ENCODE measurements at places on chromosomes 6 and 20. TPM values are rescaled to one million over a fixed set of nuclear protein-coding genes. Genes with fewer than 3 reads are reported as not detected.

GRCh38 chr20:10236540-10237533, 18.2 kb downstream of the SNAP25 start:
- peaks cover 23% of the 10 kb centered on the region for H3K27me3 ChIP-seq
- no peak overlapping the region for H3K27ac ChIP-seq
- no peak for DNase-seq
- H3K4me1 ChIP-seq: no peaks in the 10 kb centered on the region
- no peaks in the 10 kb centered on the region for H3K36me3 ChIP-seq

- H3K27me3 ChIP-seq: peaks cover 32% of the 10 kb centered on the region
- H3K4me3 ChIP-seq: no peak overlapping the region
- no peaks in the 10 kb centered on the region for H3K4me1 ChIP-seq
- no peak for DNase-seq
- no peaks in the 10 kb centered on the region for H3K36me3 ChIP-seq
Observed at GRCh38 chr6:167210375-167211294, 52.9 kb upstream of the GPR31 start.

- H3K27me3 ChIP-seq: no peaks in the 10 kb centered on the region
- peak overlapping the region; percentile 60 for H3K27ac ChIP-seq
- DNase-seq: peak; percentile 59
- H3K36me3 ChIP-seq: peaks cover 23% of the 10 kb centered on the region
- no peak overlapping the region for H3K4me3 ChIP-seq
Observed at GRCh38 chr6:34246563-34247391, 2.0 kb downstream of the SMIM29 start.

DNA sequence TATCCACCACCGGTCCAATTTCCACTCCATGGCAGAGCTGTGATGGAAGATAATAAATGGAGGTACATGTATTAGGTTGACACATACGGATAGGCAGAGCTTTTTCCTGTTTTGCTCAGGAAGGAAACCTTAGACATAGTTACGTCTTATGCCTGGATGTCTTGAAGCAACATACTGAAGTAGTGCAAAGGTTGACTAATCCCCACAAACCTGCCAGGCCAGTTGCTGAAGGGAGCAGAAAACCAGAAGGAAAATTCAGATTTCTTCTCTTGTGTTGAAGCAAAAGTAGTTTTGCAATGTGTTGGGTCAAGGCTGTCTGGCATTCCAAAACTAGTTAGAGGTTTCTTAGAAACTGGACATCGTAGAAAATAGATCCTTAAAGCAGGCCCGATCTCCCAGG, 68.7 kb downstream of the PHACTR1 start:
- H3K27me3 ChIP-seq: peaks cover 31% of the 10 kb centered on the region
- peaks cover 7% of the 10 kb centered on the region for H3K4me1 ChIP-seq
- peak; percentile 62 for DNase-seq
- no peak overlapping the region for H3K27ac ChIP-seq
- H3K4me3 ChIP-seq: no peak overlapping the region
- H3K36me3 ChIP-seq: no peaks in the 10 kb centered on the region

DNA sequence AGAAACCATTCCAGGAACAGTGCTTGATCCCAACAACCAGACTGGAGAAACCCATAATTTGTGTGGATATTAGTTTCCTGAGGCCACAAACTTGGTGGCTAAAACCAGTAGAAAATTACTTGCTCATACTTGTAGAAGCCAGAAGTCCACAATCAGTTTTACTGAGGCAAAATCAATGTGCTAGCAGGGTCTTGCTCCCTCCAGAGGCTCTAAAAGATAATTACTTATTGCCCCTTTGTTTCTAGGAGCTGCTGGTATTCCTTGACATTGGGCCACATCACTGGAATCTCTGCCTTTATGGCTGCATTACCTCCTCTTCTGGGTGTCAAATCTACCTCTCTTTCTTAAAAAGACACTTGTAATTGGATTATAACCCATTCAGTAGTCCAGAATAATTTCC, 142.2 kb upstream of the SAMD5 start:
- H3K4me3 ChIP-seq: no peak overlapping the region
- no peaks in the 10 kb centered on the region for H3K36me3 ChIP-seq
- no peaks in the 10 kb centered on the region for H3K27me3 ChIP-seq
- H3K27ac ChIP-seq: no peak overlapping the region

DNA sequence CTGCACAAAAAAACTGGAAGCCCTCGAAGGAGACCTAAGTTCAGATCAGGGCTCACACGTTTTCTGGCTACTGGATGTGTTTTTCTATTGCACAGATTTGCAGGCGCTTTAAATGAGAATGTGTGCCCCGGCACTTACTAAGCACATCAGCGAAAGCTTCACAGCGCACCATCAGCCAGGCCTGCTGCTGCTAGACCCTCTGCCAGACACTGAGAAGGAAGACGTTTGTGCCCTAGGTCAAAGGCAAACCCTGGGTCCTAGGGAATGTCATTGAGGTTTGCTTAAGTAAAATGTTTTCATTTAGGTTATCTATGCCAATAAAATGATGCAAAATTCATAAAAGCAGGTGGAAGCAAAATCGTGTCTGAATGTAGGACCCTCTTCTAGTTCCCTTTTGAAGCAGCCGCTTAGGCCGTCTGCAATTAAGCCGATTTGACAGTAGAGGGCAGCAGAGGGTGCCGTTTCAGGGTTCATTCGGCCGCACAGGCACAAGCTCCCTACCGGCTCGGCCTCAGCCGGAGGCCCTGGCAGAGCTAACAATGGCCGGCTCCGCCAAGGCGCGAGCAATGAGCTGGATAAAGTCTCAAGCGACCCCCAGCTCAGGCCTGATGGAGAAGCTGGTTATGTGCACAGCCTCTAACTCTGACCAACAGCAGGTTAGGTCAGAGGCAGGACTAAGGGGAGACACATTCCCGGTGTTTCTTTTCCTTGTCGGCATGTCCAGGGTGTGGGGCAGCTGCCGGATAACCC, 107.2 kb upstream of the FOXA2 start:
- H3K4me3 ChIP-seq: peak overlapping the region; percentile 40
- no peaks in the 10 kb centered on the region for H3K27me3 ChIP-seq
- DNase-seq: peak; percentile 87
- H3K4me1 ChIP-seq: peaks cover 5% of the 10 kb centered on the region

GRCh38 chr6:153090241-153090930, 40.7 kb downstream of the RGS17 start:
- peak overlapping the region; percentile 46 for H3K4me3 ChIP-seq
- H3K36me3 ChIP-seq: no peaks in the 10 kb centered on the region
- peak; percentile 71 for DNase-seq
- peak overlapping the region; percentile 83 for H3K27ac ChIP-seq
- H3K27me3 ChIP-seq: no peaks in the 10 kb centered on the region

GRCh38 chr20:32019563-32020463, 9.6 kb downstream of the CCM2L start:
- peaks cover 55% of the 10 kb centered on the region for H3K27me3 ChIP-seq
- no peak overlapping the region for H3K4me3 ChIP-seq
- DNase-seq: no peak
- no peaks in the 10 kb centered on the region for H3K36me3 ChIP-seq
- no peak overlapping the region for H3K27ac ChIP-seq
- no peaks in the 10 kb centered on the region for H3K4me1 ChIP-seq

- no peak overlapping the region for H3K27ac ChIP-seq
- no peaks in the 10 kb centered on the region for H3K4me1 ChIP-seq
- no peak overlapping the region for H3K4me3 ChIP-seq
- H3K27me3 ChIP-seq: no peaks in the 10 kb centered on the region
- peak; percentile 58 for DNase-seq
Observed at GRCh38 chr6:20946022-20946421, 411.8 kb downstream of the CDKAL1 start.

DNA sequence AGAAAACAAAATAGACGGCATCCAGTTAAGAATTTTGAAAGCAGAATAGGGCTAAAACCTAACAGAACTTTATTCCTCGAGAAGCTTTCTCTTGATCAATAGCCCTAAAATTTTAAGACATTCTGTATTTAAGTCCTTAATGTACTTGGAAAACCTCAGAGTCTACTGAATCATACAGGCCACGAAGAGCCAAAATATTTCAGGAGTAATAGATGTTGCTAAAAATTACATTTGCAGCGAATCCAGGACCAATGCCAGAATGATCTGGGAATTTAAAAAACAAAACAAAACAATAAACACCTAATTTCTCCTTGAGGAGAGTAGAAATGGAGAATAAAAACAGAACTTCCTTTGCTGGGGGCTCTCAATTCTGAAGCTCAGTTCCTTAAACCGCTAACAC, 23.3 kb downstream of the ATXN1 start:
- H3K4me1 ChIP-seq: peaks cover 39% of the 10 kb centered on the region
- no peak for DNase-seq
- H3K27me3 ChIP-seq: no peaks in the 10 kb centered on the region
- peaks cover 6% of the 10 kb centered on the region for H3K36me3 ChIP-seq
- H3K27ac ChIP-seq: 0 out of 2 replicates have a peak overlapping the region, but pooled peaks have one; percentile 62

DNA sequence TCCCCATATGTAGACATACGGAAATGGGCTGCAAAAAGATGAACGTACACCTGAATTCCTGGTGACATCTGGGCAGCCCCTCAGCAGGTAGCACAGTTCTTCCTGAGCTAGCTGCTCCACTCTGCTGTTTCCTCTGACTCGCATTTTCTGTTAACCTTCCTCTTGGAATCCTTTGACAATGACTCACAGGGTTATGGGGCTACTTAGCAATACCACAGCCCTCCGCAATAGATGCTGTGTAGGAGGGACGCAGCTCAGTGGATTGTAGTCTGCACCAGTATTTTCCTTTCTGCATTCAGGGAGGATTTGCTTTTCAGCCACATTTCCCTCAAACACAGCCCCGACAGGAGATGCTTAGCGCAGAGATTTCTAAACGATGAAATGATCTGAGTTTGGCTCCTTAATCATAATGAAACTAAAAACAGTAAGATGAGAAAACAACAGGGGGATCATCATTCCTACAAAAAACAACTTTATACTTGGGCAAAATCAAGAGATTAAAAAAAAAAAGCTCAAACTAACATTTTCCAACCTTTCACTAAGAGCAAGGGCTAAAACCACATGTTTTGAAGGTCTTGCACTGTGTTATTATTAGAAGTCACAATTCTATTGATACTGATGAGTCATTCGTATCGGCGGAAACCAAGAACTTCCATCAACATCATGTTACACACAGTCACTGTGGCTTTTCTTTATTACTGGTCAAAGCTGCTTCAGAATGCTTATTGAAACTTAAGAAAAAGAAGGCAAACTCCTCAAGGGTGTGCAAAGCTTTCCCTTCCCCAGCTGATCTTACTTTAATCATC, 12.2 kb downstream of the BACH2 start:
- no peaks in the 10 kb centered on the region for H3K27me3 ChIP-seq
- H3K36me3 ChIP-seq: no peaks in the 10 kb centered on the region
- peak overlapping the region; percentile 74 for H3K4me3 ChIP-seq
- peak; percentile 90 for DNase-seq
- H3K27ac ChIP-seq: peak overlapping the region; percentile 98

DNA sequence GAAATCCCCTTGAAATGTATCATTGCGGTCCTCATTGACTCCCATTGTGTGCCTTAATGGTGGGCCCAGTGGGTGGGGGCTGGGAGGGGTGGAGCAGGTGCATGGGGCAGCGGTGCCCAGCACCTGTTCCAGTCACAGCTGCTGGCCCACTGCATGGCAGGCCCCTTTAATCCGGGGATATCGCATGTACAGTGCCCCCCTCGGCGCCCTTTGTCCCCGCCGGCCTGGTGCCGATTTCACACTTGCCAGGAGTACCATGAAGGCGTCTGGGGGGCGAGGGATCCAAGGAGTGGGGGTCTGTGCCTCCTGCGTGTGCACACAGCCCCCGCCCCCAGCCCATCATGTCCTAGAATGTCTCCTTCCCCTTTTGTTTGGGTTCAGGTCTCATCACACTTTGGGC, 2.8 kb downstream of the SNAI1 start:
- H3K27me3 ChIP-seq: no peaks in the 10 kb centered on the region
- H3K4me3 ChIP-seq: no peak overlapping the region
- H3K4me1 ChIP-seq: peaks cover 17% of the 10 kb centered on the region

GRCh38 chr6:88544986-88545612, 379.0 kb upstream of the CNR1 start:
- no peak overlapping the region for H3K27ac ChIP-seq
- DNase-seq: no peak
- no peaks in the 10 kb centered on the region for H3K36me3 ChIP-seq
- no peak overlapping the region for H3K4me3 ChIP-seq
- peaks cover 34% of the 10 kb centered on the region for H3K27me3 ChIP-seq
- no peaks in the 10 kb centered on the region for H3K4me1 ChIP-seq

- DNase-seq: no peak
- H3K4me1 ChIP-seq: no peaks in the 10 kb centered on the region
- H3K36me3 ChIP-seq: no peaks in the 10 kb centered on the region
- no peaks in the 10 kb centered on the region for H3K27me3 ChIP-seq
- H3K4me3 ChIP-seq: no peak overlapping the region
Observed at GRCh38 chr20:41398408-41398807, 31.8 kb upstream of the EMILIN3 start.

GRCh38 chr6:136728976-136729515, 63.2 kb downstream of the MAP3K5 start:
- DNase-seq: no peak
- peaks cover 7% of the 10 kb centered on the region for H3K4me1 ChIP-seq
- H3K4me3 ChIP-seq: no peak overlapping the region
- H3K36me3 ChIP-seq: no peaks in the 10 kb centered on the region
- no peak overlapping the region for H3K27ac ChIP-seq

- no peak for DNase-seq
- no peaks in the 10 kb centered on the region for H3K27me3 ChIP-seq
- no peaks in the 10 kb centered on the region for H3K4me1 ChIP-seq
- no peak overlapping the region for H3K27ac ChIP-seq
- no peak overlapping the region for H3K4me3 ChIP-seq
Observed at GRCh38 chr6:69813508-69813907, 16.7 kb upstream of the LMBRD1 start.

DNA sequence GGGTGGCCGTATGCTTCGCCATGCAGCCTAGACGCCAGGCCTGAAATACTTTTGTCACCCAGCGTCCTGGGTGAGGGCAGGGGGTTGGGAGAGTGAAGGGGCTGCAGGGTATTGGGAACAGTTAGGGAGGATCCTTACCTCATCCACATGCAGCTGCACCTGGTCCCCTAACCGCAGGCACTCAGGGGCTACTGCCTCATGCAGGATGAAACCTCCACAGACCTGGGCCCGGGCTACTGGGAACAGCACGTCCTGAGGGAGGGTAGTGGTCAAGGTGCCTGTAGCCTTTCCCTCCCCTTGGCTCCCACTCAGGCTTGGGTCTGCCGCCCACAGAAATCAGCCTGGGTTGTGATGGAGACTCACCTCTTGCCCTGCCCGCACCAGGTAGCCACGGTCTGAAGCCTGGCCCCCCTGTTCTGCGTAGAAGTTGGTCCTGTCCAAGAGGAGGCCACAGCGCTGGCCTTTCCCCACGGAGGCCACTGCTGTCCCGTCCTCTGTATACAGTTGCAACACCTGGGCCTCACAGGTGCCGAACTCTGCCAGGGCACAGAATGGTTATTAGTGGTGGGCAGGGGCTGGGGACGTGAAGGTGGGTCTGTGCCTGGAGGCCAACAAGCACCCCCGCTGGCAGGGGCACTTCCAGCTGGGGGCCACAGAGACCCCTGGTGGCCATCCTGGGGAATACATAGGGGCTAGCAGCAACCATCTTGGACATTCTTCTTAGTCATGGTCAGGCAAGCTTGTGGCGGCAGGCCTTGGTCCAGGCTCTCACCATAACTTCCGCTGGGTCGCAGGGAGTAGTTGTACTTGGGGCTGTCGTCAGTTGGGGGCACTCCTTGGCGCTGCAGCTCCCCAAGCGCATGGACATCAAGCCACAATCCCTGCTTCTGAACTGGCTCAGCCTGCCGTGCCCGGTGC, 8.6 kb downstream of the AARS2 start:
- DNase-seq: peak; percentile 35
- H3K4me1 ChIP-seq: no peaks in the 10 kb centered on the region
- H3K4me3 ChIP-seq: no peak overlapping the region
- no peaks in the 10 kb centered on the region for H3K27me3 ChIP-seq
- H3K27ac ChIP-seq: no peak overlapping the region

The ENPP3 gene
- total RNA-seq: not detected

The EEF1A2 gene
- total RNA-seq: 463 TPM

The KCNB1 gene
- total RNA-seq: 0.35 TPM

The TULP4 gene
- 29.5 TPM for total RNA-seq

The HLA-B gene
- total RNA-seq: 168 TPM

The TP53TG5 gene
- total RNA-seq: not detected

The GPR6 gene
- total RNA-seq: not detected

The ULBP3 gene
- total RNA-seq: 23.2 TPM

The AHCY gene
- 267 TPM for total RNA-seq

The TTBK1 gene
- total RNA-seq: not detected

The TRIM10 gene
- not detected for total RNA-seq

Data from PC-3 (cell line).